A673 (cell line): ENCODE measurements at places on chromosomes 16 and 17. TPM values are rescaled to one million over a fixed set of nuclear protein-coding genes. Genes with fewer than 3 reads are reported as not detected.

DNA sequence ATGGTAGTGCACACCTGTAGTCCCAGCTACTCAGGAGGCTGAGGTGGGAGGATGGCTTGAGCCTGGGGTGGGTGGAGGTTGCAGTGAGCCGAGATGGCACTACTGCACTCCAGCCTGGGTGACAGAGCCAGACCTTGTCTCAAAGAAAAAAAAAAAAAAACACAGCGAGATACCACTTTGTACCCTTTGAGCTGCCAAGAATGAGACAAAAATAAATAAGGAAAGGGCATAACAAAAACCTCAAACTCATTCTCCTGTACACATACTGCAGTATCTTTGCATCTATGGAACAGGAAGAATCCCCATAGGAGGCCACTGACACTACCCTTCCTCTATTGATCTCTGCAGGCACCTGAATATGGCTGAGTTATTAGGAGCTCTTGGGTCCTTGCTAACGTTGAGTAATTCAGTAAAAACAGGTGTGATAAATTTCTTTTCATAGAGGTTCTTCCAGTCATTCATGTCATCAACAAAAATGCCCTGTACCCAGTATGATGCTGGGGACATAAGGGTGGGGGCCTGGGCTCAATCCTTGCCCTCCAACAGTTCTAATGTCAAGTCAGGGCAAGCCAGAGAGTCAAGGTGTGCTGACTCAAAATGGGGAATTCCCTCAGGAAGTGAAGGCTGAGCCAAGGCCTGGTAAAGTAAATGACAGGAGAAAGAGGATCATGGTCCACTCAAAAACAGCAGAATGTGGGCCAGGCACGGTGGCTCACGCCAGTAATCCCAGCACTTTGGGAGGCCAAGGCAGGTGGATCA is 26.9 kb downstream of the RANBP10 start:
- no peak for DNase-seq

GRCh38 chr17:48388955-48389743 is 40.9 kb downstream of the SKAP1 start:
- DNase-seq, result peak; percentile 44

- DNase-seq, result no peak
Observed at GRCh38 chr16:80616362-80616761, 75.6 kb downstream of the DYNLRB2 start.

DNA sequence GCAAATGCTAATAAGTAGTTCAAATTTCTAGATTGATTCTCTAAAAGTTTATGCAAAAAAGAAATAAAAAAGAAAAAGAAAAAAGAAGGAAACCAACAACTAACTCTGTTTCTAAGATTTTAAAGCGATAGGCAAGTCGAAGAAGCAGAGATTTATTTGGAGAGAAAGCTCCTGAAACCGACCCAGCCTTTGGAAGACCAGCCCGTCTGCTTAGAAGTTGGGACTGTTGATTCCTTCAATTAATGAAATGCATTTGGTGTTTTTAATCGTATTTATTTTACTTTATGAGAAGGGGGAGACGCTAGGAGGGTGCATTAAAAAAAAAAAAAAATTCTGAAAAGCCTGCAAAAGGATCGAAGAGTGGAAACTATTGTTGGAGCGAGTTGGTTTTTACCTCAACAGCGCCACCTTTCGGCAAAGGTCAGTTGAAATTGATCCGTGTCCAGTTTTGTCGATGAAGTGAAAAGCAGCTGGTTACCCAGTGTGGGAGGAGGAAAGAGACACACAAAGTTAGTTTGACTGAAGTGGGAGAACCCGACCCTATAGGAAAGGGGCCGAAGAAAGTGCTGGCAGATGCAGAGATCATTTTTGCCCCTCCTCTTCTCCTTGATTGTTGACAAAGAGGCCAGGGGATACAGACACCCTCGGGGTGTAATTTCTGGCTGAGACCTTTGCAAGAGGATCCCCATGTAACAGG is 1.5 kb upstream of the MAF start:
- DNase-seq, result peak; percentile 70

DNA sequence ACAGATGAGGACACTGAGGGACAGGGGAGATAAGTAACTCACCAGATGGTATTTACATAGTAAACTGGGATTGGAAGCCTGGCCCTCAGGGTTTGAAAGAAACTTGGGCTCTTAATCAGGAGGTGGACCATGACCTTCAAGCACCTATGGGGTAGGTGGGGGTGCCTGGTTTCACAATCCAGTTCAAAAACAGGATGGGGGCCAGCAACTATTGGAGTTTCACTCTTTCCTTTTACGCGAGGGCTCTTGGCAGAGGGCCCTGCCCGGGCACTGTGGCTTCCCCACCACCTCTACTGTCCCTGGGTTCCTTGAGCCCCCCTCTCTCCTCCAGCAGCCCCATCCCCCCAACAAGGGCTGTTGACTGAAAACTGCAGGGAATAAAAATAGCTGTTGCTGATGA is 11.3 kb upstream of the PRR29 start:
- DNase-seq, result no peak

GRCh38 chr17:83099086-83099555 is 19.7 kb downstream of the METRNL start:
- no peak for DNase-seq

DNA sequence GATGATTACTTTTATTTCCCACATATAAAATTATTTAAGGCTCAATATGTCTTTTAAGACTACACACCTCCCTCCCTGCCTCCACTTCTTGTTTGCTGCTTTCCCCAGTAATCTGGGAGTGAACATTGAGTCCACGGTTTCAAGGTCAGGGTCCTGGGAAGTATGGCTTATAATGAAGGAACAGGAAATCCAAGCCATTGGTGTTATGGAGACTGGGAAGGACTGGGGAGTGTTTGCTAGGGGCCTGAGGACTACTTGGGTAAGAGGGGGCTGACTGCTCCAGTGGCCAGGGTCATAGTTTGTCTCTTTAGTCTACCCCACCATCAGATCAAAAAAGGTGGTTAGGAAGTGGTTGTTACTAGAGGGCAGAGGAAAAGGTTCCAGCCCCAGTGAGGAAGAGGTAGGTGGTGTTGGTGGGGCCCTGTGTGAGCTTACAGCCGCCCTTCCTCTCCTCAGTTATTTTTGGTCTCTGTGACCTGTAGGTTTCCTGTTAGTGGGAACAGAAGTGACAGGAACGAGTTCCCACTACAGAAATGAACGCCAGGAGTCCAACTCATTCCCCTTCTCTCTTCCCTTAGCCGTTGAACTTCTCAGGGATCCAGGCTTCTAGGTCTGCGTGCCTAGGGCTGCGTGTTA is 742 bp upstream of the SLC16A13 start:
- DNase-seq, result no peak

DNA sequence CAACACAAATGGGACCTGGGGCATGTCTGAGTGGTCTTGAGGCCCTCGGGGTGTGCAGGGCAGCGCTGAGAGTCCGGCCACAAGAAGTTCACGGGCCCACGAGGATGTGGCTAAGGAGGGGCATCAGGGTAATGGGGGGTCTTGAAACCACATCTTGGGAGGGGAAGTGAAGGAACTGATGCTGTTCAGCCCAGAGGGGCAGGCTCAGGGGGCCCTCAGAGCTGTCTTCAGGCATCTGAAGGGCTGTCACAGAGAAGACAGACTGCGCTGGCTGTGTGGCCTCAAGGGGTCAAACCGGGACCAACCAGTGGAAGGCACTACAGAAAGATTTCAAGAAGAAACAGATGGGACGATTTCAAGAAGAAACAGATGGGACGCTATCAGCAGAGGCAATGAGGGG is 45.1 kb downstream of the ZNF423 start:
- no peak for DNase-seq

GRCh38 chr16:65965628-65966027 is 400.9 kb upstream of the CDH5 start:
- DNase-seq, result no peak

DNA sequence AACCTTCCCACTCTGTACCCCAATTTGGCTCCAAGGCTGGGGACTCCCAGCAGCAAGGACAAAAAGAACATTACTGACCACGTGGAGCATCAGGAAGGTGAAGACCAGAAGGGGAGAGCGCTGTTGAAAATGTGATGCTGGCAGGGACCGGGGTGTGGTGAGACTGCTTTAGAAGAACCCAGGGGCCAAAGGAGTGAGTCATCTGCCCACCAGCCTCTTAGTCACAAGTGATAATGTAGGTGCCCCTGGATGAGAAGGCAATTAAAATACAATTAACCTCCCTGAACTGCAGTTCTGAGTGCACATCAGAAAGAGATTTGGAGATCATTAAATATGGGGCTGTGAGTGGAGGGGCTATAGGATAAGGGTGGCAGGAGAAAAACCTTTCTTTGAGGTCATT is 366.6 kb upstream of the CCL2 start:
- DNase-seq, result no peak

DNA sequence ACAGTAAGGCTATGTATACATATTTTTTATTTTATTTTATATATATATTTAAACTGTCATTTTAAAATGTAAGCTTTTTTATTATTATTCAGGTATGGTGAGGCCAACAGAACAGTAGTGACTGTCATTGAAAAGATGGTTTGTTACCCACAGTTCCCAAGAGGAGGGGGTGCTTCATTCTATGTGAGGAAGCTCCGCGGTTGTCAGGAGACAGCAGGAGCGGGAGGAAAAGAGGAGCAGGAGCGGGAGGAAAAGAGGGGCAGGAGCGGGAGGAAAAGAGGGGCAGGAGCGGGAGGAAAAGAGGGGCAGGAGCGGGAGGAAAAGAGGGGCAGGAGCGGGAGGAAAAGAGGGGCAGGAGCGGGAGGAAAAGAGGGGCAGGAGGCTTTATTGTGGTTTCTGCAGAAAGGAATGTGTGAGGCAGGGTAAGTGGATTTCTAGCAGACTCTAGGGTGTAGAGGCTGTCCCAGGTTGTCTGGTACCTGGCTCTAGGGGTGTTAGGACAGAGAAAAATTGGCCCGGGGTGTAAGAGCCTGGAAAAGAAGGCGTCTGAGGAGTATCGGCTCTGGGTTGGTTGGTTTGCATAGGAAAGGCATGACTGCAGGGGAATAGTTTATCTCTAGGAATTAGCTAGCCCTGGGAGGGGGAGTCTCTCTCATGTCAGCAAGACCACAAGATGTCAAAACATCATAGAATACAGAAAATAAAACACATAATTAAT is 64.0 kb downstream of the GP2 start:
- DNase-seq, result no peak

GRCh38 chr16:30761427-30761927 is 385 bp downstream of the CFAP119 start:
- DNase-seq, result peak; percentile 60

GRCh38 chr17:7476494-7476893 is 2.9 kb downstream of the ZBTB4 start:
- DNase-seq, result no peak

The TMC8 gene
- 0.32 and 1.0 TPM in 2 replicates for total RNA-seq

The SPN gene
- total RNA-seq, result not detected in 2 replicates

The PPP1R27 gene
- not detected in 2 replicates for total RNA-seq

The ZNF594 gene
- total RNA-seq, result 20.7 and 21.9 TPM in 2 replicates

The NARF gene
- 74.1 and 75.7 TPM in 2 replicates for total RNA-seq

The RUNDC3A gene
- total RNA-seq, result 0.56 and 1.2 TPM in 2 replicates

The PPM1E gene
- total RNA-seq, result 6.0 and 8.4 TPM in 2 replicates

The LGALS9B gene
- total RNA-seq, result not detected in 2 replicates
